ENCODE measurements at places on chromosomes 13 and 19.

DNA sequence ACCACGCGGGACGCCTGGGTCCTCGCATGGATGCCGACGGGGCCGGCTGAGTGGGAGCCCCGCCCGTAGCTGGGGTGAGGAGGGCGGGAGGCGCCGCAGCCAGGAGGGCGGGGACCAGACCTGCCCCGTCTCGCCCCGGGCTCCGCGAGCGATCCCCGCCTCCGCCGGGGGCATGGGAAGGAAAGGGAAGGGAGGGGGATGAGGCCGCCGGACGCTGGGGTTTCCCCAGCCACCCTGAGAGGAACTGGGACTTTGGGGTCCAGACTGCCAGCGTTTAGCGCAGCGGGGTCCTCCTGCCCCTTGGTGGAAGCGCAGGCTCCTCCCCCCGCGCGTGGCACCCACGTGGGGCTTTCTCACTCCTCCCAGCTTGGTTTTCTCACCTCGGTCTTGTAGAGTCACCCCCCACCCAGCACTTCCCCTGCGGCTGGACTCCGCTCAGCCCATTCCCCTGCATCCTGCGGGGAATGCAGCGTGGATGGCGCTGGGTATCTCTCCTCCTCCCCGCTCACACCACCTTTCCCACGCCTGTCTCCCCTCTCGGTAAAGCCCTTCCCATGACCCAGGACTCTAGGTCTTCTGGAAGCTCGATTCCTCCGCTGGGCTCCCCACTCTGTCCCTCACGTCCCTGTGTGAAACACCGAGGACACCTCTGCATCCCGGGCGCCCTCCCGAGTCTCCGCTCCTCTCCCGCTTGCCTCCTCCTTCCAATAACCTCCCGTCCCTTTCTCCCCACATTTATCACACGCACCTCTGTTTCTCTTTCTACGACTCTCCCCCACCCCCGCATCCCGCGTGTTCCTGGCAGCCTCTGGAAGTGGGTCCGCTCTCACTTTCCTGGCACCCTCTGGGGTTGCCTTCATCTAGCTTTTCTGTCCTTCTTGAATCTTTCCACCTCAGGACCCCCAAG, 2.1 kb downstream of the TGFB1 start:
- DNase-seq, result no peak

DNA sequence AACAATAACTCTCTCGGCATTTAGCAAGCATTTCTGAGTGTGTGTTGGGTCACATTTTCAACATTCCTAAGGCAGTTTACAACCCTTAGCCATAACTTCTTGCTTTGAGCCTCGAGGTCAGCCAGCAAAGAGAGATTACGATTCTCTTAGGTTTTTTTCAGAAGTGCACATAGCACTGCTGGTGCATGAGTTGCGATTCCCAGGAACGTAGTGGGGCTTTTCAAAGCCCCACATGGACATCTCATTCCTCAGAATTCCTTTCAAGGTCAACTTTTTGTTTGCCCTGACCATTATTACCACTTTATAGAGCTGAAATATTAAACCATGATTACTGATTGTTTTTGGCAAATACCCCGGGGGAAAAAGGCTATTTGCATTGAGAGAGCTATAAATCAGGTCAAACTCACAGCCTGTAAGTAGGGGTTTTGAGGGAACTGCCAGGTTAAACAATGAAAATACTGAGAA, 705.3 kb downstream of the GPC5 start:
- no peak for DNase-seq

DNA sequence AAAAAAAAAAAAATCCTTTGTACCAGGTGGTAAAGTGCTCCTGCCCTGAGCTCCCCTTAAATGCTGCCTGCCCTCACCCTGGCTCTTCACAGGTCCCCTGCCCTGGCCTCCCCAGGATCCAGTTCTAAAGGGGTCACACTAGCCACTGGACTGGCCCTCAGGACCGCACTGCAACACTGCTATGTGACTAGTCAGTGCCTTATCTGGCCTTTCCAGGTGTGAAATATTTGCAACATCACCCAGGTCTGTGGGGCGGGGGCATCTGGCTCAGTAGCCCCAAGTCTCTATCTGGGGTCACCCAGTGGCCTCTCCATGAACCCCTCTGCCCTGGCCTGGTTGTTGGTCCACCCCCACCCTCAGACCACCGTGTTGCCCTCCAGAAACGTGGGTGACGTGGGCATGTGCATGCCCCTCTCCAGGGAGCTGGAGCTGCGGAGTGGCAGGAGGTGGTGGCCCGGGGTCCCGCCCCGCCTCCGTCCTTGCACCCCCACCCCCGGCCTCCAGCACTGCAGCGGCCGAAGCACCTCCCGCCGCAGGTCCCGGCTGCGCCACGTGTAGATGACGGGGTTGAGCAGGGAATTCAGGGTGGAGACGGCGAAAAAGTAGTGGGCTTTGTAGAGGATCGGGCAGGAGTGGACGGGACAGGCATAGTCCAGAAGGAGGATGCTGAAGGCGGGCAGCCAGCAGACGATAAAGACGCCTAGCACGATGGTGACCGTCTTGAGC, 7.5 kb downstream of the S1PR2 start:
- DNase-seq, result no peak

- no peak for DNase-seq
These were observed 15.7 kb downstream of the ZNF444 start for GRCh38 chr19:56156768-56157167.

GRCh38 chr19:2509096-2509495, 33.2 kb downstream of the GADD45B start:
- no peak for DNase-seq

DNA sequence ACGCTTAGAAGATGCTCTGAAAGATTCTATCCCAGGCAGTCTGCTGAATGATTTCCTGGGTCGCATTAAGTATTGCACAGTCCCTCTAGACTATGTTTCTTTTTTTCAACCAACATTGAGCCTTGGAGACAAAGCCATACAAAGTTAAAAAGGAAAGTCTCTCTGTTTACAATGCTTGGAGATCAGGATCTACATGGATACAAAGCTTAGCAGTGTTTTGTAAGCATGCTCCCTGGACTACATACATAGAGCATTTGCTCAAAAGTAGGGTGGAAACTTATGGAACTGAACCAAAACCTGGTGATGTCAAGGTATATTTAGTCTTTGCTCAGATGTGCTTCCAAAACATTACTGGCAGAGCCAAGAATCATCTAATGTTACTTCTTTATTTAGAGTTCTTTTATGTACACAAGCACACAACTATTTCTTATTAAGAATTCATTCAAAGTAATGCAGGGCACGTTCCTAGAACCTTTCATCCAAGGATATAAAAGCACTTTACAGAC, 241.2 kb downstream of the ABCC4 start:
- DNase-seq, result no peak

- DNase-seq, result no peak
These were observed 7.6 kb upstream of the TSPAN16 start for GRCh38 chr19:11288349-11288748.

GRCh38 chr19:52640916-52641315, 2.8 kb upstream of the ZNF83 start:
- no peak for DNase-seq

DNA sequence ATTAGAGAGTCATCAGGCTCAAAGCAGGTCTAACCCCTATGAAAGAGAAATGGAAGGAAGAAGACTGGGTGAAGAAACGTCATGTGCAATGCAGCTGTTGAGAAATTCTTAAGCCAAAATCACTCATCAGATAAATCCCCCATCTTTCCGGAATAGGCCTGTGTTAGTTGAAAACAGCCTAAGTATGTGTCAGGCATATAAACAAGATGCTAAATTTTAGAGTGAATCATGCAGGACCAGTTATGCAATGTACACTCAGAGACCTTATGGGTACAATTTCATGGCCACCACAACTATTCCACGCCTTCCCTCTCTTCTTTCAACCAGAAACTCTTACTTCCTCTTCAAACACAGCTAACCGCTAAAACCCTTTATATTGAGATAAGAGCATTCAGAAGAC, 717.7 kb upstream of the ATXN8OS start:
- DNase-seq, result no peak

- DNase-seq, result no peak
These were observed 265.2 kb upstream of the SGCG start for GRCh38 chr13:22915442-22916082.

DNA sequence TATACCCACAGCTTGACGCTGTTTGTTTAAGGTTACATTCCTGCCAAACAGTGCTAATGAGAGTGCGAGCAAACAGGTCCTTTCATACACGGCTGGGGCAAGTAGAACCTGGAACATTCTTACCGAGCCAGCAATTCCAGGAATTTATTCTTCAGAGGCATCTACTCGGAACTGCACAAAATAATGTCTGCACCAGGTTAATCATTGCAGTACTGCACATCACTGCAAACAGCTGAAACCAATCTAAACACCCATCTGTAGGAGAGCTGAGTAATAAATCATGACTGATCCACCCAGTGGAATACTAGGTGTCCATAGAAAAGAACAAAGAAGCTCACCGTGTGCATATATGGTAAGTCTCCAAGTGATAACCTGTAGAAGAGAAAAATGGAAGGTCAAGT, 1.2 kb upstream of the ZNF579 start:
- DNase-seq, result no peak

DNA sequence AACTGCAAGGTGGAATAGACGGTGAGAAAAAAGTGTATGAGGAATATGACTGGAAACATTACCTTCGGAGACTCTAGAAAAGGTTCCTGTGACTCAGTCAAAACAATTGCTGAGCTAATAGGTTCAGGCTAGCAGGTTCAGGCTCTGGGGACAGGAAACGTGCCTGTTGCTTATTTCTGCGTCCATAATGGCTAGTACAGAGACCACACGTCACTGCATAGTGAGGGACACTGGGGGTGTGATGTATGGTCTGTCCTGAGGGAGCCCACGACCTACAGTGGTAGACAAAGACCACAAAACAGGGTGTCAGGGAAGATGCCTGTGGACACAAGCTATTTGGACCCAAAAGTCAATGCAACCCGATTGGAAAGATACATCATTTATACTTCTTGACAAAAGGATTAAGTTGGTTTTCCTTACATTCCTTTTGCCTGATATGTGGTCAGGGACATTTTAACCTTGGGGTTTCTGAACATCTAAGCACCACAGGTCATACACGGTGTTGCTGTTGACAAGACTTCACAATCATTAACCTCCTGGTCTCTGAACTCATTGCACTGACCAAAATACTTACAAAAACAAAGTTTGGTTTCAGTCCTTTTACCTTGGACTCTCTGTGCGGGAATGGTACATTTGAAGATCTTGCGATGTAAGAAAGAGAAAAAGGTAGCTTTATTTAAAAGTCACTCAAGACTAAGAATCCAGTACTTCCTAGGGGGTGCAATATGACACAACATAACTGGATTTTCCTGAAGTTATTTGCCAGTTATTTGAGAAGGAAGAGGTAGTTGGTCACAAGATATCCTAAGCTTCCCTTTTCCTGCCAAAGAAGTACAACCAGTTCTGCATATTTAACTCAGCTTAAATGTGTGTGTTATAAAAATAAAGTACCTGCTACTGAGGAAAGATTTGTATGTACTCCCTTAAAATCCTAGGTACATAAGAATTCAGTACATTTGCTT, 20.0 kb downstream of the CRYL1 start:
- no peak for DNase-seq

- no peak for DNase-seq
These were observed 25.7 kb upstream of the LRCH1 start for GRCh38 chr13:46527237-46527636.

- no peak for DNase-seq
These were observed 2.1 kb downstream of the ANKRD27 start for GRCh38 chr19:32672841-32673240.

DNA sequence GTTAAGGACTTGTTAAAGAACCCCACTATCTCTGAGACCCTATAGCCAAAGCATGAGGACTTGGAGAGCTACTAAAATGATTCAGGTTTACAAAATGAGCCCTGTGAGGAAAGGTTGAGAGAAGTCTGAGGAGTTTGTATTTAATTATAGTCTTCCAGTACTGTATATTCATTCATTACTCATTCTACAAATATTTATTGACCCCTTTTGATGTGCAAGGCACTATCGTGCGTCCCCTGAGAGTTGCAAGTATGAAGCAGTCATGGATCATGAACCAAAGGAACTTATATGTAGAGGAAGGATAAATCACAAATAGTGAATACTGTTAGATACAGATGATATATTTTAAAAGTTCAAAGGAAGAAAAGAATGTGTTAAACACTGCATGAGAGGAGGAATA, 84.4 kb downstream of the DNAJC15 start:
- no peak for DNase-seq

DNA sequence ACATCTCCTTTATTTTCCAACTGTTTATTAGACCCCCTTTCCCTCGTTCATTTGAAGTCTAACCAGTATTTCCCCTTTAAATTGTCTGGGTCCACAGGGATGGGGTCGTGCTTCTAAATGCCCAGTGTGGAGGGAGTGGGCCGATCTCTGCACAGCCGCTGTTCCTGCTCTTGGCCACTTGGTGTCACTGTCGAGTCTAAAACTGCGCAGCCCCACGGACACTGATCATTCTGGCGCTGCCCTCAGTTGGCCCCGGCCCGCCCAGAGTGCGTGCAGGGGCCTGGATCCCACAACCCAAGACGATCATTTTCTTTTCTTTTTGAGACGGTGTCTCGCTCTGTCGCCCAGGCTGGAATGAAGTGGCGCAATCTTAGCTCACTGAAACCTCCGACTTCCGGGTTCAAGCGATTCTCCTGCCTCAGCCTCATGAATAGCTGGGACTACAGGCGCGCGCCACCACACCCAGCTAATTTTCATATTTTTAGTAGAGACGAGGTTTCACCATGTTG, 12.0 kb downstream of the WDR88 start:
- DNase-seq, result no peak

- no peak for DNase-seq
These were observed 27.0 kb upstream of the ZNF726 start for GRCh38 chr19:23887642-23888041.

DNA sequence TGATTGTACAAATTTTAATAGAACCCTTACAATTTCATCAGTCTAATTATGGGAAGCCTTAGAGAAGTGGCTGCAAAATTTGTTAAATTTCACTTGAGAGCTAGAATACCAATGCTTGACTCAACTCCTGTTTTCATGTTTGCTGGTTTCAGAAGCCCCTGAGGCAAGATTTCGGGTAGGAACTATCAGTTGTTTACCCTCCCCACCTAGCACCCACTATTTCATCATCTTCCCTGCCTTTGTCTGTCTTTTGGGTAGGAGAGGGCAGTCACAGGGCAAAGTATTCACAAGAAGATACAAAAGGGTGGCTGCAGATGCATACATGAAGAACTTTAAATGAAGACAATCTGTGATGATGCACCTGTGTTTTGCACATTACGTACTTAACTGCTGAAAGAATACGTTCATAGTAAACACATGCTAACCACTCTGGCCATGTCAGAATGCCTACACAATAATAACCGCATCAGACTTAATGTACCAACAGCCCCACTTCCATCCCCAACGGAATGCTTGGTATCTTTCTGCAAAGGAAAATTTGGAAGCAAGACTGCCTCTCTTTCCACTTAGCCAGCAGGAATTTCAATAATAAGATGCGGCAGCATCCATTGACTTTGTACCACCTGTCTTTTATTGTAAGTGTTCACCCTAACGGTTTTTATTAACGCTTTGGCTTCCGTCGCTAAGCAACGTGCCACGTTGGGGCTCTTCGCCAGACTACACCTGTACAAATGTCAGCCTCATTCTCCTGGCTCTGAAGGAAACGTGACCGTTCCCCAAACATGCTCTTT, 30.4 kb downstream of the TPT1 start:
- DNase-seq, result no peak

DNA sequence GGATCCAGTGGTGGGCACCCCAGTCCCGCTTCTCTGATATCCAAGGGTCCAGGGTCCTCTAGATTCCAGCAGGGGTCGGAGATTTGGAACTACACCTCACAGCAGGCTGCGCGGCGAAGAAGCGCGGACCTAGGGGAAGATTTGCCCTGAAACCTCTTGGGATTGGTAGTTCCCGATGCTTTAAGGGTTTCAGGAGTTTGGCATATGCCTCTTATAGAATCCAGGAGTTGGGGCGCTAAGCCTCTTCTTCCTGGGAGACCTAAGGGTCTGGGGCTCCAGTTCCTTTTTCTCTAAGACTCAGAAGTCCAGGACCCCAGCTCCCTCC, 349 bp downstream of the BCL2L12 start:
- no peak for DNase-seq
